Choroid plexus epithelial cell (primary cell): ENCODE measurements at places on chromosomes 6 and 20.

DNA sequence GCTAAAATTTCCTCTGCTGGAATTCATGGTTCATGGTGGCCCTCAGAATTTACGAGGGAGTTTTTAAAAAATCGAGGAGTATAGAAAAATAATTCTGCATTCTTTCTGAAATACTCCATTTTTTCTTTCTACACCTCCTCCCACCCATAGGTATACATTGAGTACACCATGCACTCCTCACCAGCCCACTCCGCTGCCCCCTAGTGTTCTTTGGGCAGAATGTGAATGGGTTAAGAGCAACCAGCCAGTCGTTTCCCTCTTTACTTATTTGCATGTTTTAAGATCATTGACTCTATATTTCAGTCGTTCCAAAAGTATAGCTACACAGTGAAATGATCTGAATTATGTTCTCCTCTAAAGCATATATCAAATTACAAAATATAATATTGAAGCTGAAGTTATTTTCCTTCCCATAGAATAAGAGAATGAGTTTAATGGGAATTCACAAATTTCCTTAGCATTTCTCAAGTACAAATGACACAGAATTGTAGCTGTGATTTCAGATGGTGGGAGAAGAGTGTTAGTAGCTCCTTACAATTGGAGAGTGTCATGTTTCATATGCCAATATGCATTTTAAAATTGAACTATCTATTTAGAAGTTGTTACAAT lies 977.7 kb upstream of the SLC35B3 start:
- peak; percentile 41 for DNase-seq

DNA sequence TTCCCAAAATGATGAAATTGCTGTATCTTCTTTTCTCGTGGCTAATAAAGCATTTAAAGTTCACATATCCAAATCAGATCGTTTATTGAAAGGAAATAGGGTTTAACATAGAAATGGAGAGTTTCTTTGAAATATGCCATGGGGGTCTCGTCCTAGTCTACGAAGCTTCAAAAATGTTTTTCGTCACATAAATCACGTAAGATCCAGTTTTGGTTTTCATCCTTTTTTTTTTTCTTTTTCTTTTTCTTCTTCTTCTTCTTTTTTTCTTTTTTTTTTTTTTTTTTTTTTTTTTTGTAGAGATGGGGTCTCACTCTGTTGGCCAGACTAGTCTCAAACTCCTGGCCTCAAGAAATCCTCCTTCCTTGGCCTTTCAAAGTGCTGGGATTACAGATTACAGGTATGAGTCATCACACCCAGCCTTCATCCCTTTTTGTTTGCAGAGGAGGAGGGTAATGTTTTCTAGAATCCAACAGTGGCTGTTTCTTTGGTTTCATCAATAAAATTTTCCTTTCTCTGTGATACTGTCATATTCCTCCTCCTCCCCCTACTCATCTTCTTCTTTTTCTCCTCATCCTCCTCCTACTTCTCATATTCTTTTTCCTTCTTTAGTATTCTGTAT lies 94.7 kb upstream of the LOC128125822 start:
- DNase-seq = no peak

- DNase-seq = peak; percentile 93
Measured at GRCh38 chr20:38134427-38135270, 30.4 kb downstream of the TGM2 start.

- peak; percentile 82 for DNase-seq
Measured at GRCh38 chr20:44720997-44721784, 6.0 kb downstream of the CCN5 start.

DNA sequence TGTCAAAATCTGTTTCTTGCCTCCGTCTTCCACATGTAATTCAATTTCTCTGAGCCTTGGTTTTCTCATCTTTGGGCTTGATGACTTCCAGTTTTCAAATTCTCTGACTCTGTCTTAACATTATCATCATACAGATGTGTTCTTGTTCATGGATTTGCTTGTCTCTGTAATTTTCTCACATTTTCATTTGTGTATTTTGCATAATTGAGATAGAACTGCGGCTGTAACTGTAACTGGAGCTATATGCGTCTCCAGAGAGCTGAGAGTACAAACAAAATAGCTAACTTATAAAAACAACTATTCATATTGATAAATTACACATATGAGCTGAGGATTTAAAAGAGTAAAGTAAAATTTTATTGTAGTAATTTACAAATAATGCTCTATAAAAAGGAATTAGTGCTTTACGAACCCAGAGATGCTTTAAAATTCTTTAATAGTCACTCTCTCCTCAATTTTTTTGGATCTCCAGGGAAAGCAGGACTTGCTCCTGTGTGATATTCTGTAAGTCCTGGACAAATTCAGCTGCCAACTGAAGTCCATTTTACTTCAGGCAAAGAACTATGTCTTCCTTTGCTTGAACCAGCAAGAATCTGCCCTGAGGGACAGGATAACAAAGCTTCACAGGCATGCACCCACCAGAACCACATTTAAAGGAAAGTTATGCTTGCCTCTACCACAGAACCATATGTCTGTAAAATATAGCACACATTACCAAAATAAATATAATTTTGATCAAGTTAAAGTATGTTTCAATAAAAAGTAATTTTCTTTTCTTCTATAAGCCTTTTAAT lies 288.3 kb downstream of the KHDC1L start:
- no peak for DNase-seq

- DNase-seq = no peak
Measured at GRCh38 chr6:40442591-40442990, 144.6 kb downstream of the LRFN2 start.

DNA sequence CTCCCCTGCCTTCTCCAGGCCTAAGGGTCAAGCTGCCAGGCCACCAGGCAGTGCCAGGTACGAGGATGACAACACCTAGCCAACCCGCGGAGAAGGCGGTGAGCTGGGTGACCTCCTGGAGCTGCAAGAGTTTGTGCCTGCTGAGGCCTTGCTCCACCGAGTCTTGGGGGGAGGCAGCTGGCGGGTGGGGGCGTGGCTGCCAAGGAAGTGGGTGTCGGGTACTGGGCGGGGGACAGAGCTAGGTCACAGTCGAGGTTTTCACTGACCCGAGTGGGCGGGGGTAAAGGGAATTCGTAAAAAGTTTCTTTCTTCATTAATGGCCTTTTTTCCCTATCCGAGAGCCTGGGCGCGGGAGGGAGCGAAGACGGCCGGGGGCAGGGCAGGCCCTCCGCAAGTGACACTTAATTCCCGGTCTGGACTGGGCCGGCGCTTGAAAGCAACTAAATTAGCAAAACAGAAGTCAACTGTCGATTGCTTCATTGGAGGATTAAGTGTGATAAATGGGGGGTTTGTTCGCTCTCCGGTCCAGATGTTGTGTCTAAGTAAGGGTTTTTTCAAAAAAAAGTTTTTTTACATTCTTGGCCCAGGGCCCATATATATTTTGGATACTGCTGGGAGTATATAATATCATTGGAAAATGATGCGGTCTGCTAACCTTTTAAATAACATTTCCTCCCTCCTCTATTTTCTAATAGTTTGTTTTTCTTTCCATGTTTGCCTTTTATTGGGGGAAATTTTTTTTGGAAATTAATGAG lies 43.1 kb upstream of the FOXP4 start:
- peak; percentile 64 for DNase-seq

- no peak for DNase-seq
Measured at GRCh38 chr6:75621846-75622245, 20.2 kb downstream of the SENP6 start.

DNA sequence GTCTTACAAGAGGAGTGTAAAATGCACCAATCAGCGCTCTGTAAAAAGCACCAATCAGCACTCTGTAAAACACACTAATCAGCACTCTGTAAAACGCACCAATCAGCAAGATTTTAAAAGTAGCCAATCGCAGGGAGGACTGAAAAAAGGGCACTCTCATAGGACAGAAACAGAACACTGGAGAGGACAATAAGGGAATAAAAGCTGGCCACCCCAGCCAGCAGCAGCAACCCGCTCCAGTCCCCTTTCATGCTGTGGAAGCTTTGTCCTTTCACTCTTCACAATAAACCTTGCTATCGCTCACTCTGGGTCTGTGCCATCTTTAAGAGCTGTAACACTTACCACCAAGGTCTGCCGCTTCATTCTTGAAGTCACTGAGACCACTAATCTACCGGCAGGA lies 1.7 kb upstream of the AIG1 start:
- no peak for DNase-seq

DNA sequence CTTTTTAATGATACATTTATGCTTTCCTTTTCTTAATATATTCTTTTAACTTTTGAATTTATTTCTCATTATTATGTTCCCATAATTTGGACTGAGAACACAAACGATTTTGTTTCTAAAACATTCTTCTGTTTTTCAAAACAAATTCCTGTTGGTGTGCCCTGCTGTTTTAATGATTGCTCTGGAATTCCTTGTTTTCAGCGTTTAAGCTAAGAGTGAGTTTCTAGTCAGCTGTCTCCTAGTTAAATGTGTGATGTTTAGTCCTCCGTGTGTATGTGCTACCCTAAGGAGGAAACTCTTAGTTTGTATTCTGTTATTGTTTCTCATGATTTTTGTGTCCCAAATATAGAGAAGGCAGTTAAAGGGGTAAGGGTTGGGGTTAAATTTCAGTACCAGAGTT lies 306.1 kb upstream of the RGS17 start:
- DNase-seq = no peak

- DNase-seq = peak; percentile 11
Measured at GRCh38 chr6:44110005-44110676, 17.1 kb downstream of the MRPL14 start.

- no peak for DNase-seq
Measured at GRCh38 chr6:88741939-88742338, 221.5 kb downstream of the RNGTT start.

DNA sequence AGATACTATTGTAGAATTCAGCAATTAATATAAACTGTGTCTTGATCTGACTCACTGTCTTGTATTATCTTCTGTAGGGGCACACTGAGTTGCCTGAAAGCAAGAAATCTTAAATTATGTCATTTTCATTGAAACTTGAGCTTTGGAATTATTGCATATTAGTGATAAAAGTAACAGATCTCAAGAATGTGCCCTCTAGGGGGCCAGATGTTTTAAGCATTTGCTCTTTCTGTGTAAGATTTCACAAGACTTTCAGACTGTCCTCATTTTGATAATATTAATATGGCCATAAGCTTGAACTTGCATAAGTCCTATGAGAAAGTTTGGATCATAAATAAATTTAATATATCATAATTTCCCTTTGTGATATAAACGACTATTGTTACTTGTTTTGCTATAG lies 55.5 kb upstream of the MYO6 start:
- DNase-seq = peak; percentile 90

GRCh38 chr6:165013701-165014100 lies 295.7 kb downstream of the C6orf118 start:
- no peak for DNase-seq

DNA sequence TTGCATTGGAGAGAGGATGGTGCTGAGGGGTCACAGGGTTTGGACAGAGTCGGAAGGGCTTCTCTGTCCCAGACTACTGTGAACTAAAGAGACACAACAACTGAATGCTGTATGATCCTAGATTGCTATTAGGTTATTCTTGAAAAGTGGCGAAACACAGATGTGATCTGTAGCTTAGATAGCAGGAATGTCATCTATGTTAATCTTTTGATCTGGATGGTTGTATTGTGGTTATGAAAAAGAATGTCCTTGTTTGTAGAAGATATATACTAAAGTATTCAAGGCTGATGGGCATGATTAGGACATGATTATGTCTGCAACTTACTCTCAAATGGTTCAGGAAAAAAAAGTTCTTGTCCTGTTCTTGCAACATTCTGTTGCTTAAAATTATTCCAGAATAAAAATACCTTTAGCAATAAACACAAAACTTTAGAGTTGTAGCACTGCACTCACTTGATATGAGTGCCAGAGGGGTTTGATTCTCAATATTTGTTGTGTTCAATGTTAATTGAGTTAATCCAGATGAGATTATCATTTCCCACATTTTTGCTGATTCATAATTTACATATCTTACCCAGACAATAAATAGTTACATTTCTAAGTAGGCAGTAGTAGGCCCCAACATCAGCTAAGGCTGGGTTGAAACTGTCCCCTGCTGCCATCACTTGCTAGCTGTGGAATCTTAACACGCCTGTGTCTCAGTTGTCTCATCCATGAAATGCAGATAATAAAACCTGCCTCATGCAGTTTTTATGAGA lies 645.2 kb downstream of the KIF16B start:
- DNase-seq = no peak

DNA sequence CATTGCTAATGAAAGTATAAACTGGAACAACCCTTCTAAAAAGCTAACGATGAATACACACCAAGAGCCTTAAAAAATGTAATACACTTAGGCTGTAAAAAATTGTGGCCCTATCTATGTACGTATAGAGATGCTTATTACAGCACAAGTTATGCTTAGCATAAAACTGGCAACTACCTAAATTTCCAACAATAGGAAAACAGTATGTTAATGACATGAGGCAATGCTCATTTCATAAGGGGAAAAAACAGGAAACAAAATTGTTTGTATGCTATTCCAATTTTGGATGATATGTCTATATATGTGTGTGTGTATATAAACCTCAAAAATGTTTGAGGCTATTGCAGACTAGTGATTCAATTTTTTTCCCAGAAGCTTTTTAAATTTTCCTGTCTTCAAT lies 82.5 kb downstream of the DTNBP1 start:
- DNase-seq = no peak

- DNase-seq = no peak
Measured at GRCh38 chr6:74941424-74941823, 264.4 kb downstream of the COL12A1 start.

DNA sequence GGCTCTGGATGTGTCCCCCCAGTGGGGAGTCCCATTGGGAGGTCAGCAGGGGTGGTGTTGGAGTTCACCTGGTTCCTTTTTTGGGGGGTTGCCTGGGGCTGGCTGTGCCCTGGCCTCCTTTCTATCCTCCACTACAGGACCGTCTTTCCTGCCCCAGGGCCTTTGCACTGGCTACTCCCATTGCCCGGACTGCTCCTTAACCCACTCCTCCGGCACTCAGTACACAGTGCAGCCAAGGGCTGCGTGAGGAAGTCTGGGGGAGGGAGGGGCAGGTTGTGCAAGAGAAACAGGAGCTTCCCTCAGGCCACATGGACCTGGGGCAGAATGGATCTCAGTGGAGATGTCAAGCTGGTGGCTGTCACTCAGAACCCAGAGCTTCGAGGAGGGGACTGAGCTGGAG lies 429.3 kb upstream of the SULF2 start:
- DNase-seq = no peak

- DNase-seq = peak; percentile 43
Measured at GRCh38 chr6:149166747-149167146, 150.8 kb upstream of the TAB2 start.

- no peak for DNase-seq
Measured at GRCh38 chr6:135831016-135831415, 20.5 kb upstream of the PDE7B start.

- peak; percentile 26 for DNase-seq
Measured at GRCh38 chr20:48945840-48946514, 24.5 kb downstream of the ARFGEF2 start.

DNA sequence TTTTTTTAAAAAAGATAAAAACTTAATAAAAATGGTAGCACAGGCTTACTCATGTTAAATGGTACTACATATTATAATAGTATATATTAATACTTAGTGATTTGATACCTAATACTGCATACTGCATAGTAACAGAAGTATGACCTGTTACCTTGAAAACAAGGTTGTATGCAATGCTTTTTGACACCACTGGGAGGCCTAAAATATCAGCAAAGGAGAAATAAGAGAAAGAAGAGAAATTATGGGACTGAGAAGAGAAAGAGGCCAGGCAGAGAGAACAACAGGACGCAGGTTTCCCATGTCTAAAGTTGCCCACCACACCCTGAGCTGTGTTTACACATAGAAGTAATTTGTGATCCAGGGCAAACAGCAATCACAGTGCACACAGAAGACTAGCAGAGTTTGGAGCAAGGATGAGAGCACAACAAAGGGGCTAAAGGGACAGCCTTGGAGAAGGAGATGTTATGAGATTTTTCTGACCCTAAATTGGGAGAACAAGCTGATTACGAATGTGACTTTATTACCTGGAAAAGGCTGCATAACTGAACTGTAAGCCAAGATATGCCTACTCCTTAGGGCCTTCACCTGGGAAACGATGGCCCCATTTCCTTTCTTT lies 73.2 kb downstream of the ROS1 start:
- peak; percentile 64 for DNase-seq
